ENCODE measurements at places on chromosomes 3 and 15.

- DNase-seq: no peak
These were observed 2.3 kb downstream of the SUCNR1 start for GRCh38 chr3:151875759-151876158.

DNA sequence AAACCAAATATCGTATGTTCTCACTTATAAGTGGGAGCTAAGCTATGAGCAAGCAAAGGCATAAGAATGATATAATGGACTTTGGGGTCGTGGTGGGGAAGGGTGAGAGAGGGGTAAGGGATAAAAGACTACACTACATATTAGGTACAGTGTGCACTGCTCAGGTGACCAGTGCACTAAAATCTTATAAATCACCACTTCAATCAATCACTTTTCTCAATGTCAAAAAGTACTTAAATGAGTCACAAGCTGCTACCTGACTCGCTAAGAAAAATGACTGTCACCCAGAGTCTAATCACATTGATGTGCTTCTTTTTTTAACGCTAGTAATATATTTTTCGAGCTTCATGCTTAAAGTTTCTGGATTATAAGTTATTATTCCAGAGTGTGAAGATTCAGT lies 95.5 kb downstream of the CBLB start:
- DNase-seq: no peak

- no peak for DNase-seq
These were observed 209.2 kb downstream of the NSUN3 start for GRCh38 chr3:94272016-94272415.

GRCh38 chr3:32421991-32422859 lies 30.6 kb downstream of the CMTM7 start:
- peak; percentile 43 for DNase-seq

DNA sequence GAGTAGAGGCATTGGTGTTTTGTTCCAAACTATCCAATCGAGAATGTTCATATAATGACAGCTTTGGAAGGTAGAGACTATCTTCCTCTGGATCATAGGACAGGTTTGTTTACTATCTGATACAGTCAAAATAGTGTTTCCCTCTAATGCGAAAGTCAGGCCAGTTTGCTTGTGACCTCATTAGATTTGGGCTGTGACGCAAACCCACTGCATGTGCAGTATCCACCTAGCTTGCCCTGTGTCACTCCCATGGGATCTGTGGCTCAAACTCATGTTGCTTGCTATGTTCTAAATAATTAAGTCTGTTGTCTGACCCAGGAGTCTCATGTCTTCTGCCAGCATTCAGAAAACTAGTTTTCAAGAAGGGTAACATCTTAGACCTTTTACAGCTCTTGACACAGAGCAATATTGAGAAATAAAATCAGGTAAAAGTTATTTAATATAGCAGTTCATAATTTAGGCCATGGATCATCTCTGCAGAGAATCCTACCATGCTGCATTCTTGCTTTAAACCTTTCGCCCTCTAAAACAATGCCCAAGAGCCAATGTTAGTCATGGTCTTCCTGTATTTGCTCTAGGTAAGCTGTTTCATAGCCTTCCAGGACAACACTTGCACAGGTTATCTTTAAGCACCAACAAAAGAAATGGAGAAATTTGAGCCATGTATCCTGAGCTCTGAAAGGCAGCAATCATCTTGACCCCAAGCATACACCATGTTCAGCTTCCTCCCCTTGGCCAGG lies 26.4 kb downstream of the NIT2 start:
- no peak for DNase-seq

DNA sequence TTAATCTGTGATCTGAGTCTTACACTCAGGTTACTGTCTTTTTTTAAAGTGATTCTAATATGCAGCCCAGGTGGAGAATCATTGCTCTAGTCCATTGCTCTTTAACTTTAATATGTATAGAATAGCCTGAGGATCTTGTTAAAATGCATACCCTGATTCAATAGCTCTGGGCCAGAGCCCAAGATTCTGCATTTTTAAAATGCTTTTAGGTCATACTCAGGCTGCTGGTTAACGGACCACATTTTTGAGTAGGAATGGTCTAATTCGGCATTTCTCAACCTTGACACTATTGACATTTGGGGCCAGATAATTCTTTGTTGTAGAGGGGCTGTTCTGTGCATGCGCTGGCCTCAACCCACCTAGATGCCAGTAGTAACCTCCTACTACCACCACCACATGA lies 20.9 kb upstream of the FSTL1 start:
- no peak for DNase-seq

GRCh38 chr15:59124261-59124660 lies 19.3 kb downstream of the CCNB2 start:
- no peak for DNase-seq

- DNase-seq: no peak
These were observed 133.1 kb downstream of the SMAD6 start for GRCh38 chr15:66834881-66835878.

- DNase-seq: no peak
These were observed 2.3 kb downstream of the MEGF11 start for GRCh38 chr15:66251065-66251789.

DNA sequence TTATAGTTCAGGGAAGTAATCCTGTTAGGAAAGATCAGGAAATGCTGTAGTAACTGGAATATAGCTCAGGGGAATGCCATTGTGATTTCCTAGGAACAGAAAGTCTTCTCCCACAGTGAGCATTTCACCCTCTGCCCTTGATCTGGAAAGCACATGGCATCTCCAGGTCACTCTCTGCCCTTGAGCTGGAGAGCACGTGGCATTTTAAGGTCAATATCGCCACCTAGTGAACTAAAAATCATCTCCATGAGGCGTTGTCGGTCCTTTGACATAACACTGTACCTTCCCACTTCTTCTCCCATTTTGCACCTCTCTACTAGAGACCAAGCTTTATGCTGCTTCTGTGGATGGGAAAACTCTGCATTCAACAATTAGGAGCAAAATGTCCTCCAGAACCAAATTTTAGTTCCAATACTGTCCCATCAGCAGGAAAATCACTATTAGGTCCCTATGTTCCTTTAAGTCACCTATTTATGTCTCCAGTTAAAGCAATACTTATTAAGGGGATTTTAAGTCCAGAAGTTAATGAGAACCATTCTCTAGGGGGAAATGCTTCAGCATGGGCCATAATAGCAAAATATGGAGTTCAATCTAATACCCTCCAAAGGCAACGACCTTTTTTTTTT lies 54.7 kb upstream of the GK5 start:
- DNase-seq: peak; percentile 63

DNA sequence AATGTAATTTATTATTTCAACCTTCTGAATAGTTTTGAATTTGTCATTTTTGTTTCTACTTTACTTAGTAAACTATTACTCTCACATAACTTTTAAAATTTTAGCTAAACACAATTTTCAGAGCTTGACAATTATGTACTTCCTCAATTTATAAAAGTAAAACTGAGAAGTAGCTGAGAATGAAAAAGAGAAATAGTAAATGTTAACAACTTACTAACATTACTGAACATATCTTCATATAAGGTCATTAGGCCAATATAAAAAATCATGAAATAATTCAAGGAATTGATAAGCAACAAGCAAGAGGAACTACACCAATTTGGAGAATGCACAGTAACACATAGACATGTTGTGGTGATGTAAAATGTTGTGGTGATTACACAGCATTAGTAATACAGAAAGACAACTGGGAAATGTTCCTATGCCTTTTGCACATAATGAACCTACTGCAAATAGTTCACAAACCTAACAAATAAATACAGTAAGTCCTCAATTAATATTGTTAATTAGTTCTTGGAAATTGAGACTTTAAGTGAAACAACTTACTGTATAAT lies 137.9 kb downstream of the CBLB start:
- DNase-seq: no peak

- no peak for DNase-seq
These were observed 3.4 kb downstream of the ZBTB47 start for GRCh38 chr3:42656680-42657610.

DNA sequence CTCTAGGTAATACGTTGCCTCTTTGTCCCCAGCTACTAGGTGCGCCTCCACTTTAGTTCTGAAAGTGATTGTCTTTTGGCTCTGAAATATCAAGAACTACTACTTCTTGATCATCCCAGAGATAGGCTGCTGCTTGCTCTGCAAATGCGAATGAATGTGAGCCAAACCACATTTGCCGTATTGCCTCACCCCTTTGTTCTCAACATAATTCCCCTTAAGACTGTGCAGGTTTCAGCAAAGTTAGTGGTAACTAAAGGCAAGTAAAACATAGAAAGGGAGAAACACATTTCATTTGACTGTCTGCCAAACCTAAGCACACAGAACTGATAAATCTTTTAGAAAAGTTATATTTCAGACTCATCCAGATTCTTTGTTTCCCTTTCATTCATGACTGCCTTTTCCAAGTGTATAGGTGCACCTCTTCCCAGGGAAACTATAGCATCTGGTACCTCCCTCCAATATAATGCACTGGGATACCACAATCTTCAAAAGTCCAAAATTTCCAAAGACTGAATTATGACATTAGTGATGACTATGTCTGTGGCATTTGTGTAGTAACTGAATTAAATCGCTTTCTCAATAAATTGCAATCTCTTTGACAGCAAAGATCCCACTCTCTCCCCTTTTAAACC lies 720.6 kb upstream of the CBLB start:
- DNase-seq: no peak

DNA sequence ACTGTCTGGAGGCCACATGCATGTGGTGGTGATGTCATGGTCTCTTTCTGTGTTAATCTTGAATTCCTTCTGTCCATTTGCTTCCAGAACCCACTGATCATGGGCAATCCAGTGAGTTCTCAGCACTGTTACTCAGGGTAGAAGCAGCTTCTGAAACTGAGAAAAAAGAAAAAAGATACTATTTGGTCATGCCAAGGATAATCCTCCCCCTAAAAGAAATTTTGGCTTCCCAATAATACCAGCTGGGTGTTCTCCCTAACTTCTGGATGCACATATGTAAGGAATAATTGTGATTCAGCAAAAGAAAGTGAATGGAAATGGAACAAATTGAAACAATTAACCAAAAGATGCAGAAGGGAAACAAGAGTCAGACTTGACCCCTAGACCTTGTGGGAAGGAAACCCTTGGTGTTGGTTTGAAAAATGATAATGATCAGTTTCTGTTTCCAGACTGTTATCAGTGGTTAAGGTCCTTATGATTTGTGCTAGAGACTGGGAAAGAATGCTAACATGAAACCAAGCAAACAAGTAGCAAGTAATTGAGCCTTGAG lies 92.3 kb downstream of the RBMS3 start:
- peak; percentile 52 for DNase-seq

- no peak for DNase-seq
These were observed 145.0 kb downstream of the ARNT2 start for GRCh38 chr15:80549191-80549590.

DNA sequence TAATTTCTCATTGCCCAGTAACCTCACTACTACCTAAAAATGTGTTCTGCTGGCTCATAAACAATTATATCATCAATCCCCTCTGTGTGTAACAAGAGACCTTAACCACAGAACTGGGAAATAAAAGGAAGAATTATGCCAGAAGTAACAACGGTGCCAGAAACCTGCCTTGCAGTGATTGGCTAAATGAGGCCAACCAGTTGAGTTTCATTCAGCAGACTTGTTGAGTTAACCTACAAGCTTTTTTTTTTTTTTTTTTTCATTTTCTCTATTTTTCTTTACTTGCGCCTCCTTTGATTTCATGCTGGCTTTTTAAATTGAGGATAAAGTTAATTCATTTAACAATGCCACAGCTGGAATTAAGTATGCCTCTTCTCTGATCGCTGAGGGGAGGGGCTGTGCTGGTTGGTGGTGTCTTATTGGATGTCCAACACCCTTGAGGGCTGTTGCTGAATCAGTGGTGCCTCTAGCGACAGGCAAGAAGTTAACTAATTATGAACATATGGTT lies 30.0 kb upstream of the GMNC start:
- DNase-seq: no peak

DNA sequence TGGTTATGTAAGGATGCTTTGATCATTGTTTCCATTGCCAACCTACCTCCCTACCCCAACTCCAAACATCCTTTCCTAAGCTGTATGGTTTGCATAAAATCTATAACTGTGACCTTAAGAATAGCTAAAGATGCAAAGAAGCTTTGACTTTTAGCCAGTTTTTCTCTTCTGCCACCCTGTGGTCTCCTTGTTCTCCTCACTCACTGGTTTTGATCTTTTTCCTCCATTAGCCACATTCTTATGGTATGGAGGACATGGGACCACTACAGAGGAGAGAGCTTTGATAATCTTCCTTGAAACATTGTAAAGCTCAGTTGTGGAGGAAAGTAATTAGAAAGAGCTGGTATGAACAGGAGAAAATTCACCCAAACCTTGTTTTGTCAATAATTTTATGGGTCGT lies 115.9 kb downstream of the NEK11 start:
- no peak for DNase-seq

DNA sequence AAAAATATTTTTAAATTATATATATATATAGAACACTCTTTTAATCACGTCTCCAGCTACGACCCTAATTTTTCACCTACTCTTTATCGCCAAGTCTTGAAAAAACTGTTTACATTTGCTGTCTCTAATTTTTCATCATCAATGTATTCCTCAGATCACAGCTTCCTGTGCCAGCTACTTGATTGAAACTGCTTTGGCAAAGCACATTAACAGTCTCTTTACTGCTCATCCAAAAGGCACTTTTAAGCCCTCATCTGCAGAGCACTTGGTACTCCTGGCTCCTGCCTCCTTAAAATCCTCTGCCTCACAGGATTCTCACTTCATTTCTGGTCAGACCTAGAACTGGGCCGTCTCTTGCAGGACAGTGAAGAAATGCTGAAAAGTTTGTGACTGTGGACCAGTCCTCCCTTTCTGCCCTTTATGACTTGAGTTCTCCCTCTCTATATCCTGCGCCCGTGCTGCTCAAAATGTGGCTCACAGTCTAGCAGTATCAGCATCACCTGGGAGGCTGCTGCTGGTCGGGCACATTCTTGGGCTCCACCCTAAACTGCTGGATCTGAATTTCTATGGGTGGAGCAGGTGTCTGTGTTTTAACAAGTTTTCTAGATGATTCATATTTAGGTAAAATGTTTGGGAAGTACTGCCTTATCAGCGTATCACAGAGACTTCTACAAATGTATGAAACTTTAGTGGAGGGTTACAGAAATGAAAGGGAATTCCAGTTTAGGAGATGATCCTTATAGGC lies 196.8 kb downstream of the ADAMTSL3 start:
- peak; percentile 32 for DNase-seq

GRCh38 chr3:127670761-127671522 lies 1.8 kb upstream of the ABTB1 start:
- DNase-seq: no peak

DNA sequence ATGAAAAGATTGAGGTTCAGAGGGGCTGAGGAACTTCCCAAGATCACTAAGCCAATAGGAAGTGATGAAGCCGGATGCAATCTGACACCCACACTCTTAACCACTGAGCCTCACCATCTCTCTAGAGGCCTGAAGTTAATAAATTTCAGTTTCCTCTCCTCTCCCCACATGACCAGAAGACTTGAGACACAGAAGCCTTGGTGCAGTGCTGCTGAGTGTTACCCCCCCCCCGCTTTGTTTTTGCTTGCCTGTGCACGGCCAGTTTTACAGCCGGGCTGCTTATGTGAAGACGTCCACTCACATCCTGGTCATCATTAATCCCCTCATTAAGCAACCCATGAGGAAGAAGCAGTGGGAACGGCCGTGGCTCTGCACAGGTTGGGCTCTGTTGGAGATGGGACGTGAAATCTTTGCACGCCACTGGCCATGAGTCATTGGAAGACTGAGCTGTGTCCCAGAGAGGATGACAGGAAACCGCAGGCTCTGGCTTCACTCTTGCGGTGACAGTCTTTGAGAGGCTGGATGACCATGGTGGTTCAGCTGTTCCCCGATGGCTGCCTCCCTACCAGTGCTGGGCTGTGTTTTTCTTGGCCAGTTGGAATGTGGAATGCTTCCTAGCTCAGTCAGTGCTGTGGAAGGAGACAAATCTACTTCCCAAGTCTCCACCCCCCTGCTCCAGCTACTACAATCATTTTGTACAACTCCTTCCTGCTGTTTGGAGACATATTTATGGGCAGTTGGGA lies 232.6 kb upstream of the LRTM1 start:
- DNase-seq: peak; percentile 99

Measured in muscle of back (tissue), 13 donors.